ENCODE measurements at places on chromosomes 3 and 15.

DNA sequence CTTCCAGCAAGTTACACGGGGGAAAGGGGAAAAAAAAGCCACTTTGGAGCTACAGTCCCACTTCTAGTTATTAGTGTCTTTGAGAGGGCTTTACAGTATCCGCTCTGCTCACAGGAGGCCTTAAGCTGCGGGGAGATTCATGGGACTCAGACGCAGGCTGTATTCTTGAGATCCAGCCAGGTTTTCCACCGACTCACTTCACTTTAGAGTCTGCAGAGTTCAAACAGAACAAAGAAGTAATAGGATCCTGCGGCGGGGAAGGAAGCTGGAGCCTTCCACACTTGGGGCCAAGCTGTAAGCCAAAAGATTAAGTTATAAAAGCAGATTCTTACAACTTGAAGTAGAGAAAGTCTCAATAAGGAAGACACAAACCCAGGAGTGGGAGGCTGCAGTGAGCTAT lies 60.2 kb upstream of the FAM174B start:
- no peak for DNase-seq

GRCh38 chr3:62027241-62027640 lies 346.1 kb downstream of the FEZF2 start:
- DNase-seq: no peak

- no peak for DNase-seq
Observed at GRCh38 chr3:73652896-73653295, 28.2 kb upstream of the PDZRN3 start.

DNA sequence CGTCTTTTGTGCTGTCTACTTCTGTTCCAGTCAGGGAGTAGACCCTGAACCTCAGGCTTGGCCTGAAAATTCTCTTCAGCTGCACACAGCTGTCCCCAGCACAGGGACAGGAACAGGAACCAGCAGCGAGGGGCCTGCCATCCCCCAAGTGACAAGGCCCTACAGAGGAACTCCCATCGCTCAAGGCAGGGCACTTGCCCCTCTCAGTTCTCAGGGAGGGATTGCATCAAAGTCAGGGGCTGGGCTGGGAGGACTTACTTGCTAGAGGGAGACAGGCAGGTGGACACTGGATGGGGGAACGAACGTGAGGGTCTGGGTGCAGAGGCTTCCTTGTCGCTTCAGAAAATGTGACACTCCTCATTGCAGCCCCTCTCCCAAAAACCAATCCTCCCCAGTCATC lies 163.6 kb downstream of the CHSY1 start:
- DNase-seq: no peak

DNA sequence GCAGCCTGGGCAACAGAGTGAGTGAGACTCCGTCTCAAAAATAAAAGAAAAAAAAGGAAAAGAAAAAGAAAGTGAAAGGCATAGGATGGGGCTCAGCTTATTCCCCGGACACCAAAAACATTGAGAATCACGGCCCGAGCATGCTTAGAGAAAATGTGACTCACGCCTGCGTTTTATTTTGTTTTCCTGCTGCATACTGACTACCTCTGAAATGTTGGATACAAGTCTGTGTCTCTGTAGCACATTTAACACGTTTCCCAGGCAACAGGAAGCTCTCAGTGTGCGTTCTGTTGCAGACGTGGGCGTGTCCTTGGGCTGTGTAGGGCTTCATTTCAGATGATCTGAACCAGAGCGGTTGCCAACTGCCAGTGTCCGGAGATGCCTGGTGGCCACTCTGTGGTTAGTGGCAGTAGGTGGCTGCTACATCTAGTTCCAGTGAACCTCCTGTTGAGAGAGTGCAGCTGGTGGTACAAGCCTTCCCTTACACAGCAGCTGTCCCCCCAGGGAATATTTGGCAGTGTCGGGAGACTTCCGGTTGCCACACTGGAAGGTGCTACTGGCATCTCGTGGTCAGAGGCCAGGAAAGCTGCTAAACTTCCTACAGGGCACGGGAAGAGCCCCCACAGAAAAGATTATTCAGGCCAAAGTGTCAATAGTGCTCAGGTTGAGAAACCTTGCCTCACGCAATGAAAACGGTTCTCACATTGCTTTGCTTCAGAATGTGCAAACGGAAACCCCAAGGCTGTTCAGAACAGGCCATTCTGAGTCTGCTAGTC lies 3.0 kb downstream of the SLC51A start:
- DNase-seq: peak; percentile 69

DNA sequence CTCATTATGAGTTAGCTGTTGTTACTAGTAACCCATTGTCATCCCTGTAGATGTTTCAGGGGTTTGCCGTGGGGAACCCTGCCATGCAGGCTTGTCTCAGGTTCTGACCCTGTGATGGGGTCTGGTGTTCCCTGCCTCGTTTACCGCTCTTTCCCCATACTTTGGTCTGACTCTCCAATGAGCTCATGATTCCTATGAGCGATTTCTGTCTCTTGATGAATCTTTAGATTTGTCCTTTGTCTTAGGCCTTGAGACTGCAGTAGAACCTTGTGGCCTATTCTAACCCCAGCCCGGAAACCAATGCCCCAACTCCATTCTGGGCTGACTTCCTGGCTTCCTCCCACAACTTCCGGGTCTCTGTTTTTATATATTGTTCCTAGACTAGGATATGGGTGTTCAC lies 11.3 kb upstream of the IQGAP1 start:
- DNase-seq: no peak

Measured in endodermal cell (in vitro differentiated cells).